Activated CD8-positive, alpha-beta memory T cell treated with anti-CD3 and anti-CD28 coated beads, Interleukin-2, amount 50 U/mL, for 48 hours (primary cell): ENCODE measurements at places on chromosomes 12 and 14.

- DNase-seq, result peak; percentile 54
Observed at GRCh38 chr14:22131749-22132476, 457.1 kb downstream of the DAD1 start.

DNA sequence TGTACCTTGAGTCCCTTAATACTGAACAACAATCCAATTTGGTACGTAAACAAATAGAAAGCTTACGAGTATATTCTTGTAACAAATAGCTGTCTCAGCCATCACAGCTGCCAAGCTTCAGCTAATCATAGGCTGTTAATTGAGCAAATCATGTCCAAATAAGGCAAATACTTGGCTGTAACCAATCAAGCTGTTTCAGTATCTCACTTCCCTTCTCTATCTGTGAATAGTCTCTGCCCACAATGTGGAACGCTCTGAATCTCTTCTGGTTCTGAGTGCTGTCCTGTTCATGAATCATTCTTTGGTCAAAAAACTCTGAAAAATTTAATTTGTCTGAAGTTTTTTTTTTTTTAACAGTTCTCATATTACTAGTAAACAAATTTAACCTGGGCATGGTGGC, 5.8 kb upstream of the NEMF start:
- DNase-seq, result no peak

GRCh38 chr12:6029401-6029800, 84.3 kb upstream of the ANO2 start:
- DNase-seq, result no peak

DNA sequence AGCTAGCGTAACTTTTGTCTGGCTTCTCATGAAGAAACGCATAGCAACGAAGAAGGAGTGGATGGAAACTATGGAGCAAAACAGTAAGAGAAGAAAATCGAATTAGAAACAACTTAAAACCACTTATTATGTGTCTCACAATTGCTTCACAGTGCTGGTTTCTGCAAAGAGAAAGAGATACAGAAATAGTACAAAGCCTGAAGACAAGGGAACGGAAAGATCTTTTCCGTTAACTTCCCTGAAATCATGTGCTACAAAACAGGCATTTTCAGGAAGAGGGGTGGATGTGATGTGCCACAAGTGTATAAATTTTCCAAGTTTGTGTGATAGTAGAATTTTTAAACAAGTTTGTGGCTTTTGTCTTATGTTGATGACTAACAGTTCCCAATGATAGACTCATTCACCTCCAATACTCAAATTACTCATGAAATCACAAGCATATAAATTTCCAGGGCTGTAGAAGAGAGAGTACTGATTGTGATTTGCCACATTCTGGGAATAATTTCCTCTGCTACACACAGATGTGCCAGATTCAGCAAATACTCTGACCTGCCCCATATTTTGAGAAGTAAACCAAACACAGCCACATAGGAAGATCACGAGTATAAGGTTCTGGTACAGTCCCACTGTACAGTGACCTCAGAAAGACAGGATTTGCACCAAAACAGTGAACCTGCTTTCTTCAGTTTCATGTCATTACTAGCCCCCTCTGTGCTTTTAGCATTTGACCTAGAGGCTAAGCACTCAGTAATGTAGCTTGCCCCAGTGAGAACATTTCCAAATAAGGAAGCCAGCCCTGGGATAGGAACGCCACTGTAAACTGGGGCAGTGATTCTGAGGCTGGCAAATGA, 41.4 kb upstream of the PPFIA2 start:
- no peak for DNase-seq

GRCh38 chr12:104680070-104680469, 223.3 kb downstream of the CHST11 start:
- DNase-seq, result no peak

DNA sequence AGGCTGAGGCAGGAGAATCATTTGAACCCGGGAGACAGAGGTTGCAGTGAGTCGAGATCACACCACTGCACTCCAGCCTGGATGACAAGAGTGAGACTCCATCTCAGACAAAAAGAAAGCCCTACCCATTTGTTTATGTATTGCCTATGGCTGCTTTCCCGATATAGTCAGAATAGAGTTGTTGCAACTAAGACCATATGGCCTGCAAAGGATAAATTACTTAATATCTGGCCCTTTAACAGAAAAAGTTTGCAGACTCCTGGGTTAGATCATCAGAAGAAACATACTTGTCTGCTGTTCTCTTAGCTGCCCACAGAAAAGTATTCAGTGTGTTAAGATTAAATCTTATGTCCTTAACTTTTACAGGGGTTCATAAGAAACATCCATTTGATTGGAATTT, 122.4 kb upstream of the VASH1 start:
- no peak for DNase-seq

DNA sequence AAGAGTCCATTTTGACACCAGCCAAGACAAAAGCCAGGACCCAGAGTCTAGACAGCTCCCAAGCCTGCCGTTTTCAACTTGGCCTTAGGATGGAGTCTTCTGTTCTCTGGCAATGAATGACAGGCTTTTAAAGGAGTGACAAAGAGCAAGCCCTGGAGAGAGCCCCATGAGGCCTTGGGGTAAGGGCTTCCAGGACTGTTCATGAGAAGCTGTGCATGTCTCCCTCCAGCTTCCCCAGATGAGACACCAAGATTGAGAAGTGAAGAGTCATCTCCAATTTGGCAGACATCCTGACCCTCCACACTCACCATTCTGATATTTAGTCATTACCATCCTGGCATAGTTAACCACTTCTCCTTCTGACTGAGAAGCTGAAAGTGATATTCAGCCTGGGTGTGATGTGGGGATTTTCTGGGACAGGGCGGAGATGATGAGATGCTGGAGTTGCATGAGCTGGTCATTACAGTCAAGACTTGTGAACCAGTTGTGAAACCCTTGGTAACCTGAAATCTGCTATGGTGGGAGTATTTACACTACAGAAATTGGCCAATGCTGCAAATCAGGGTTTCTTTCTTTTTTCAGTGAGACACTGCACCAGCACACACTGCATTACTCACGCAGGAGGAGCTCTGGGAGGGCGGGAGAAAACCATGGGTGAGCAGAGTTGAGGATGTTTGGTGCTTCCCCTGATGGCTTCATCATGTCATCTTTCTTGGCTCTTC, 77.8 kb downstream of the VCPKMT start:
- peak; percentile 78 for DNase-seq

GRCh38 chr12:110165540-110166159, 41.5 kb downstream of the IFT81 start:
- no peak for DNase-seq

DNA sequence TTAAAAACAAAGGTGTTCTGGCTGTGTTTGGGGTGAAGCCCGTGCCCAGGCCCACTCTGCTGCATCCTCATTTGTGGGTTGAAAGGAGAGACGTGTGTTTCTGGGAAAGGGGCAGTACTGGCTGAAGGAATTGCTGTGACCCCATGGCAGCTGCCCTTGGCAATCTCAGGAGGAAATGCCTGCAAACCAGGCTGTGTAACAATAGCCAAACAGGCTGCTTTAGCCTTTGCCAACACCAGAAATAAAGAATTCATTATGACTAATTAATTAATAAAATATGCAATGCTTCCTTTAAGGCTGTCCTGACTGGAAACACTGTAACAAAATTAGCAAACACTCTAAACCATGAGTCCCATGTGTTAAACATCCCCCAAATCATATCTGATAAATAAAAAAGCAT, 53.0 kb upstream of the KRR1 start:
- DNase-seq, result no peak

GRCh38 chr12:65532764-65533163, 254.3 kb downstream of the MSRB3 start:
- no peak for DNase-seq

DNA sequence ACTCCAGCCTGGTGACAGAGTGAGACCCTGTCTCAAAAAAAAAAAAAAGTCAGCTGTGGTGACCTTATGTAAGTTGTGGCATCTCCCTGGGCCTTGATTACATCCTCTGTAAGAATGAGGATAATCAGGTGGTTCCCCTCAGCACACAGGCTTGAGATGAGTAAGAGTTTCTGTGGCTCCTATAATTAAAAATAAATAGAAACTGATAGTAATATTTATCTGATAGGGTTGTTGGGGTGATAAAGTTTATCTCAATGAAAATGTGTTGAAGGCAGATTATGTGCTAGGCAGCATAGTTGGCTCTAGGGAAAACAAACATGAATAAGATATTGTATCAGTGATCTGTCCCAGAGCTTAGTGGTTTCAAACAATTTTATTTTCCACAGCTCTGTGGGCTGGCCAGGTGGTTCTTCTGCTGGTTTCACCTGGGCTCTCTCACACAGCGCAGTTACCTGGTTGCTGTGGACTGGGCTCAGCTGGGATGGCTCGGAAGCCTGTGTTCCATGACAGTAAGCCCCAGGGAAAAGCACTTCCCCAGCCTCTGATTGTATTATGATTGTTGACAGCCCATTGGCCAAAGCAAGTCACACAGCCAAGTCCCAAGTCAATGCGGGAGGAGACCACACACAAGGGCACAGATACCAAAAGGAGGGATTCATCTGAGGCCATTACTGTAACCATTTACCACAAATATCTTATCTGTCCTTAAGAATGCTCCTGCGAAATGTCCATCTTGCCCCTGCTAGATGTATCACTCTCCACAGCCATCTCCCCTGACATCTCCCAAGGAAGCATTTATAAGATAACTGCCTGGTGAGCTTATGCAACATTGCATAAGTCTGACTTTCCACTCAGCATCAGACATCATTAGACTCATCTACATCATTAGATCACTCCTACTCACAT, 151.7 kb downstream of the NUAK1 start:
- no peak for DNase-seq

DNA sequence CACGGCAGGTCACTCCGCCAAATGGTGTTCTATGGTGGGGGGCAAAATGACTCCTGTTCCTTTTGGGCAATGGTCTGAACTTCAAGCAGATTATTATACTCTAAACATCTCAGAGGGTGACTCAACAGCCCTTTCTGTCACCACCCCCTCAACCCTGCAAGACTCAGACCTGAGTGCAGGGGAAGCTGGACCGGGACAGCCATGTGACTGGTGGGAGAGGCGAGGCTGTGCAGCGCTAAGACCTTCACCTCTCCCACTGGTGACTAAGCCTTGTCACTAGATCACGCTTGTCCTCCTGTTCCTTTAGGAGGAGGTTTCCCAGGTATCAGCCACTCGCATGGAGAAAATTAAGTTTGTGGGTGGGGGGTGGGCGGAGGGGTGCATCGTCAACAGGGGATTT, 67.1 kb upstream of the CCND2 start:
- DNase-seq, result no peak

GRCh38 chr14:52267501-52268278, at the start of gene PTGDR:
PTGDR (plus strand) TSS chr14:52267698; CDS start chr14:52267815, 117 bp downstream.
- peak; percentile 67 for DNase-seq

GRCh38 chr12:76193961-76194360, 109.5 kb upstream of the NAP1L1 start:
- DNase-seq, result no peak

GRCh38 chr14:68994056-68994455, 15.0 kb upstream of the ACTN1 start:
- no peak for DNase-seq
